ENCODE measurements at places on chromosomes 2 and 18.

DNA sequence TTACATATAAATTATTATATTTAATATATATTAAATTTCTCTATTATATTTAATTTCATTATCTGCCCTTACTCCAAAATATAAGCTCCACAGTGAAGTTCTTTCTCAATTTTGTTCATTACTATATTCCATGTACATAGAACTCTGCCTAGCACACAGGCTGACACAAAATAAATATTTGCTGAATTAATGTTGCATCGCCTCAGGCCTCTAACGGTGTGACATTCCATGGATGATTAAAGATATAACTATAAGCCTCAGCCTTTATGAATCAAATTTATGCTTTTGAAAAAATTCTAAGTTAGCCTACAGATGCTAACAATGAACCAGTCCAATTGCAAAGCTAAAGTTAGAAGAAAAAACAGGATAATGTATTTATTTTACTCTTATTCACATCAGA, 1337.2 kb upstream of the NRXN1 start:
- H3K4me3 ChIP-seq: no peak overlapping the region
- no peaks in the 10 kb centered on the region for H3K27me3 ChIP-seq
- H3K36me3 ChIP-seq: no peaks in the 10 kb centered on the region
- DNase-seq: no peak
- H3K27ac ChIP-seq: no peak overlapping the region

DNA sequence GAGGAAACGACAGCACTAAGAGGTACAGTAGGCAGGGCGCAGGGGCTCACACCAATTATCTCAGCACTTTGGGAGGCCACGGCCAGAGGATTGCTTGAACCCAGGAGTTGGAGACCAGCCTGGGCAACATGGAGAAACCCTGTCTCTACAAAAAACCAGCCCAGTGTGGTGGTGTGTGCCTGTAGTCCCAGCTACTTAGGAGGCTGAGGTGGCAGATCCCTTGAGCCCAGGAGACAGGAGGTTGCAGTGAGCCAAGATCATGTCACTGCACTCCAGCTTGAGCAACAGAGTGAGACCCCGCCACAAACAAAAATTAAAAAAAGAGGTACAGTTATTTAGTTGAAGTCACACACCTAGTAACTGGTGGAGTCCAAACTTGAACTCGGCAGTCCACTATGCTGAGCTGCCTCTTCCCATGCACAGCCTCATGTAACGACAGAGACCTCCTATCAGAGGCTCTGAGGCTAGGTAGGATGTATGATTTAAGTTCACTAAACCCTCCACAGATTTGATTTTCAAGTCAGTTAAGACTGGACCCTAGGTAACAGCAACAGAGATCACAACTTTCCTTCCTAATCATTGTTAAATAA, 8.7 kb downstream of the STK17B start:
- H3K27me3 ChIP-seq: no peaks in the 10 kb centered on the region
- no peak for DNase-seq
- H3K4me3 ChIP-seq: no peak overlapping the region
- H3K4me1 ChIP-seq: peaks cover 9% of the 10 kb centered on the region

DNA sequence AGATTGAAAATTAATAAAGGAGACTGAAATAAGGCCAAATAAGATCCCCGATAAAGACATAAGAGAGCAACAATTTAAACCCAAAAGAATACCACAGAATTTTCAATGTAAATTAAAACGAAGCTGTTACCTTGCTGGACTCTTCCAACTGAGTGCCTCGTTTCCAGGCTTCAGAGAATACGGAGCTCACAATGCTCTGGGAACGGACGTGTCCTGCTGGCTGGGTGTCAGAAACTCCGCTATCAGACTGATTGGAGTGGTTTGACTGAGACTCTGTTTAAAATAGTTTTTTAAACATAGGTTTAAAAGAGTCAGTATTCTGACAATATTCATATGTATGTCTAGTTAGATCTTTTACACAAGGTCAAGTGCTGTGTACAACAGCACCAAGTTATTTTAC, 90.4 kb downstream of the RAPH1 start:
- H3K27ac ChIP-seq: peak overlapping the region; percentile 20
- no peak overlapping the region for H3K4me3 ChIP-seq
- H3K36me3 ChIP-seq: peaks cover 32% of the 10 kb centered on the region
- no peak for DNase-seq
- peaks cover 38% of the 10 kb centered on the region for H3K4me1 ChIP-seq

DNA sequence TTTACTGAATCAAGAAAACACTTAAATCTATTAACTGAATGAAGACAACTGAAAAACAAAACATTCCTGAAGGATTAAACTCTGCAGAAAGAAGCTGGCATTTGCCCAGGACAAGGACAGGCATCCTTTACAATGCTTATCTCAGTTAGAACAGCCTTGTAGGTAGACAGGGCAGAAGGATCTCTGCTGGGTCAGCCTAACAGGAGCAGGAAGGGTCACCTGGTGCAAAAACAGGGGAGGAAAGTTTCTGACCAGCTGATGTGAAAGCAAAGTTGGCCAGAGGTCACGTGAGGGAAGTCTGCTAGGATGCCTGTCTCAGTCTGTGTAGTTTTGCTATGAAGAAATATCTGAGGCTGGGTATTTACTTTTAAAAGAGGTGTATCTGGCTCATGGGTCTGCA, 348.6 kb downstream of the ANAPC1 start:
- no peak overlapping the region for H3K27ac ChIP-seq
- peaks cover 3% of the 10 kb centered on the region for H3K36me3 ChIP-seq
- H3K4me1 ChIP-seq: no peaks in the 10 kb centered on the region
- no peak overlapping the region for H3K4me3 ChIP-seq
- DNase-seq: no peak
- peaks cover 1% of the 10 kb centered on the region for H3K27me3 ChIP-seq

GRCh38 chr2:3483227-3483985, 35.9 kb downstream of the ADI1 start:
- H3K27ac ChIP-seq: no peak overlapping the region
- no peak overlapping the region for H3K4me3 ChIP-seq
- peaks cover 4% of the 10 kb centered on the region for H3K4me1 ChIP-seq
- no peak for DNase-seq

DNA sequence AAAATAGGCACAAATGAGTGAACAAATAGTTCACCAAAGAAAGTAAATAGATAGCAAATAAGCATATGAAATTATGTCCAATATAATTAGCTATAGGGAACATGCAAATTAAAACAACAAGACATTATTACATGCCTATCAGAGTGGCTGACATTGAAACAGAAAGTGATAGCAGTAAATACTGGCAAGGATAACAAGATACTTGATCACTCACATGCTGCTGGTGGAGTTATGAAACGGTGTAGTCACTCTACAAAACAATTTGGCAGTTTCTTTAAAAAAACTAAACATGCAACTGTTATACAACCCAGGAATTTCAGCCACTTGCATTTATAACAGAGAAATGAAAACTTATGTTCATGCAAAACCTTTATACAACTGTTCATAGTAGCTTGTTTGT, 439.2 kb upstream of the ACVR2A start:
- H3K4me1 ChIP-seq: no peaks in the 10 kb centered on the region
- no peaks in the 10 kb centered on the region for H3K36me3 ChIP-seq
- no peak overlapping the region for H3K4me3 ChIP-seq
- DNase-seq: no peak
- no peak overlapping the region for H3K27ac ChIP-seq

- H3K27me3 ChIP-seq: peaks cover 3% of the 10 kb centered on the region
- DNase-seq: no peak
Measured at GRCh38 chr2:144583741-144584453, 64.0 kb upstream of the ZEB2 start.

- DNase-seq: no peak
- H3K27ac ChIP-seq: no peak overlapping the region
- peaks cover 18% of the 10 kb centered on the region for H3K4me1 ChIP-seq
- no peaks in the 10 kb centered on the region for H3K27me3 ChIP-seq
- H3K36me3 ChIP-seq: no peaks in the 10 kb centered on the region
- H3K4me3 ChIP-seq: no peak overlapping the region
Measured at GRCh38 chr2:165402162-165402561, 67.3 kb upstream of the CSRNP3 start.

GRCh38 chr2:48197618-48198017, 291.3 kb upstream of the FBXO11 start:
- no peak for DNase-seq
- H3K27me3 ChIP-seq: peaks cover 3% of the 10 kb centered on the region
- H3K4me1 ChIP-seq: peaks cover 7% of the 10 kb centered on the region
- no peaks in the 10 kb centered on the region for H3K36me3 ChIP-seq
- H3K27ac ChIP-seq: no peak overlapping the region
- H3K4me3 ChIP-seq: no peak overlapping the region

- H3K36me3 ChIP-seq: peaks cover 4% of the 10 kb centered on the region
- H3K27ac ChIP-seq: no peak overlapping the region
- peaks cover 8% of the 10 kb centered on the region for H3K4me1 ChIP-seq
- H3K27me3 ChIP-seq: peaks cover 9% of the 10 kb centered on the region
Measured at GRCh38 chr2:130391058-130391871, 35.4 kb downstream of the PTPN18 start.
